ENCODE measurements at places on chromosomes 5 and 9.

- DNase-seq, result no peak
Measured at GRCh38 chr9:99269416-99269815, 47.3 kb downstream of the SEC61B start.

GRCh38 chr9:23492126-23493002, 333.7 kb downstream of the ELAVL2 start:
- DNase-seq, result peak; percentile 45

DNA sequence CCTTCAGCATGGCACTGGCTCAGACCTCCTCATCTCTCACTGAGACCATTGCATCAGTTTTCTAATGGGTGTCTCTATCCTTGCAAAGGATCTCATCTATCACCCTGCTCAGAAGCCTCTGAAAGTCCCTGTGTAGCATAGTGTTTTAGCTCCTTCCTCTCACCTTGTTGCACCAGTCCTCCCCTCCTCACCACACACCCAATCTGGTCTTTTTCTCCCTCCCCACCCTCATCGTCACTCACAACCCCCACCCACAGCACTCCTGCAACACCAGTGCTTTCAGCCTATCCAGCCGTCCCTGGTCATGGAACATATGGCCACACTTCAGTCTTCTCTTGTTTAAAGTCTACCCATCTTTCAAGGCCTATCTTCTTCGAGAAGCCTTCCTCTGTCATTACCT, 74.5 kb downstream of the ANGPTL2 start:
- DNase-seq, result no peak

DNA sequence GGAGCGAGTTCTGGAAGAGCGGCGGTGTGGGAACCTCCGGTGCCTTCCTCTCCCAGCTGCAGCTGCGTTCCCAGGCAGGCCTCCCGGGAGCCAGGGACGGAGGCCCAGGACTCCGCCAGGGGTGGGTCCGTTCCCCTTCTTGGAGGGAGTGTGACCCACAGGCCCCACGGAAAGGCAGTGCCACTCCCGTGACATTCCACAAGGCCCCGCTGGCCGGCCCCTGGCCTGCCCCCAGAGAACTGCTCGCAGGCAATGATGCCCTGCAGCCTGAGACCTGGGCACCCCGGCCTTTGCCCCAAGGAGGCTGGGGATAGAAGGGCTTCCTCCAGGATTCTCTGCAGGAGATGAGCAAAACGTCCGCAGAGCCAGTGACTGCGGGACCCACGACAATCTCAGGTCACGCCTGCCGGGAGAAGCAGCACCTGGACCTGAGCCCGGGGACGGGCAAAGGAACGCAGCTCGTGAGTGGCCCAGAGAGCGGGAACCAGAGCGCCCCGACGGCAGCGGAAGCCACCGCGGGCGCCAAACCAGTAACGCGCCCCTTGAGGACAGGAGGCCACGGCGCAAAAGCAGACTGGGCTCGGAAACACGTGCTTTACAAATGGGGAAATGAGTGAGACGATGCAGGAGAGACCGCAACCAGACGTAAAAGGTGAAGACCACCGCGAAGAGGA, 9.3 kb downstream of the OBP2B start:
- peak; percentile 81 for DNase-seq

- no peak for DNase-seq
Measured at GRCh38 chr5:39450487-39450886, 25.7 kb upstream of the DAB2 start.

- peak; percentile 65 for DNase-seq
Measured at GRCh38 chr5:84382363-84383295, 2.1 kb downstream of the EDIL3 start.

DNA sequence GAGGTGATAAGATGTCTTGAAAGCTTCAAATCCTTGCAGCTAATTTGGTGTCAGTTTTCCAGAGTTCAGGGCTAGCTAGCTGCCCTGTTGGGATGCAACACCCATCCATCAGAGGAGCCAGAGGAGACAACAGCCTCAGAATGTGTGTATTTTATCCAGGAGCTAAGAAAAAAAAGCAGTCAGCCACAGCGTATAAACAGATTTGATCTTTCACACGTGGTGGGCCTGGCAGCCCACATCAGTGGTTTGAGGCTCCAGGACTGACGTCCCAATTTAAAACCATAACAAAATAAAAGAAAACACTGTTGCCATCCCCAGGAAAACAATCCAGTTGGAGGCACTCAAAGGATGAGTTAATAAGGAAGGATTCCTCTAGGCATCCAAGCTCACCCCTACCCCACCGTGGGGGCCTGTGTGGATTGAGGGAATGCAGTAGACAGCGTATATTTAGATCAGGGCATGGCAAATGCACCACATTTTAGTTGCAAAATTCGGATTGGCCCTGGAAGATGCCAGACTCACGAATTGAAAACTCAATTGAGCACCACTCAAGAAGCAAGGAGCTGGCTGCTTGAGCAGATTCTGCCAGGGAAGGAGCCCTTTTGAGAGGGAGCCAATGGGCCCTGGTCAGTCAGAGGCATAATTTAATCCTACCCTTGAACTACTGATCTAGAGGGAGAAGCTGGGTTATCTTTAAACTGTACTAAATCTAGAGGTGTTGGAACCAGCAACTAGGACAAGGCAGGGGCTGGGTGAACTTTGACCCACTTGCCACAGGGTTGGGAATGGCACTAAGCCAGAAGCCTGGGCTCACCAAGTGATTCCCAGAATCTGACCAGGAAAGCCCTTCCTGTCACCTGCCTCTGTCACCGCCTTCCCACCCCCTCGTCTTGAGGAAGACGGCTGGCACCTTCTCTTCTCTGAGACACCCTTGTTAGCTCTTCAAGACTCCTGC, 17.5 kb downstream of the ADRA1B start:
- no peak for DNase-seq

DNA sequence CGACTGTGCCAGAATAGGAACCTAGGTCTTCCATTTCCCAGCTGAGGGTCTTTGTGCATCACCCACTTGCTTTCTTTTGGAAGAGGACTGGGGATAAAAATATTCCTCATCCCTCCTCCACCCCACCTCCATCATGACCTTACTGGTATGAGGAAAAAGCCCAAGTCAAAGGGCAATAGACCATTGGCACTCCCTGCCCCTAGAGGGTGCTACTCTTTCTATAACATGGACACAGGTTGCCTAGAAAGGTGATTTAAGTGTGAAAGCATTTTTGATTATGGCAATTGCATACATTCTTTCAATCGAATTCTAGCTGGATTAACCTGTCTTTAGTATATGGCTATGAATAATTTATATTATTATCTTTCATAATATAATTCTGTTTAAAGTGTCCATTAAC, 22.8 kb upstream of the ZNF618 start:
- DNase-seq, result peak; percentile 47

DNA sequence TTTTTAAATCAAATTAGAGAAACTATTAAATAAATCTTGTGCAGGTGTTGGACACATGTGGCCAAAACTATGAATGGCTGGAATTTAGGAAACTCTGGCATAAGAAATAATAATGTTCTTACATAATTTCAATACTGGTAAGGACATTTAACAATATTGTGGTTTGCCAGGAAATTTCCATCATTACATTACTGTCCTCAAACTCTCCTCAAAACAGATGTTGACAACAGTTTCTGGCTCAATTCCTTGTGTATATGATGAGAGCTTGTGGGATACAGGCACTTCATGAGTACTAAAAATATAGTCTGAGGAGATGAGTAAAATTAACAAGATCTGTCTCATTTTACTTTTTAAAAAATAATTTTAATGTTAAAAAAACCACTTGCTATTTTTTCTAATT, 27.9 kb downstream of the MCTP1 start:
- no peak for DNase-seq

GRCh38 chr9:89901920-89902319, 297.1 kb downstream of the GADD45G start:
- no peak for DNase-seq

DNA sequence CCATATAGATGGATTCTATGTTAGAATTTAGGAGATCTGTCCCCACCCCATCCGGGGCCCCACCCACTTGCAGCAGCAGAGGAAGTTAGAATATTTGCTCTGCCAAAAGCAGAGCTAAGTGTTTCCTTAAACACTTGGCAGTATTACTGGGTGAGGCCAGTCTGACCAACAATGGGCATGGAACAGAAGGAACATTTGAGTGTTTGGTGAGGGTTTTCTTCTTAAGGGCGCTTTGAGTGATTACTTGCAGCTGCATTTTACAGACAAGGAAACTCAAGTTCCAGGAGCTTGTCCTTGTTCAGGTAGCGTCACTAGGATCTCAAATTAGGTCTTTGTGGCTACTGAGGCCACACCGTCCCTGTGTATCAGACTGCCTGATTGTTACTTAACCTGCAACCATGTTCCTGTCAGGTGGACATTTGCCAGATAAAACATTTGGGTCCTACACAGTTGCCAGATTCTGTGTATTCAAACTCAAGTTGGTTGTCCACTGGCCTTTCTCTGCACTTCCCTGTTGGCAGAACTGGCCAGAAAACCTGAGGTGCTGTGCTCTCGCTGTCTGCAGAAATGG, 59.3 kb downstream of the SLC46A2 start:
- peak; percentile 62 for DNase-seq

DNA sequence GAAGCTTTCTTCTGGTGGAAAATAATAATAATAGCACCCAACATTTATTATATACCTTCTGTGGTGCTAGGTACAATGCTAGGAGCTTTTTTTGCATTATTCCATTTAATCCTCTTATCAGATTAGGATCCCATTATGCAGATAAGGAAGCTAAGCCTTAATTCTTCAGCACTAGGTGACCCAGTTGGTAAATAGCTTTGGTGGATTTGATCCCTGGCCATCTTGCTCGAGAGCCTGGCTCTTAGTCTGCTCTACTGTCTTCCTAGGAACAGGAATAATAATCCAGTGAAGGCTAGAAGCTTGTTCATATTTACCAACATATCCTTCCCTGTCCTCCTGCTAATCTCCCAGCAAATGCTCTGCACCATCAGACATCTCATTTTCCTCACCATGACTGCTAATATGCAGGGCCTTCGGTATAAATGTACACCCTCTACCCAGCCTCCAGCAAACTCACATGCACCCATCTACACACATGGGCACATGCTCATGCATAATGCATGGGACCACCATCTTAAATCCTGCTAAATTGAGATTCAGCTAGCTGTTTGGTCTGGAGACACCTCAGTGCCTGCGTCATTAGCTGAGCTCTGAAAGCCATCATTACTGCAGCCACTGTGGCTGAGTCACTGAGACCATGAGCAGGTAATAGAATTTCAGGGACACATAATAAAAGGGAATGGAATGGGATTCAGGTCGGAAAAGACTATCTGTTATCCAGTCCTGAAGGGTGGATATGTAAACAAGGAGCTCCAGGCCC, 87.5 kb downstream of the TRIM32 start:
- no peak for DNase-seq

DNA sequence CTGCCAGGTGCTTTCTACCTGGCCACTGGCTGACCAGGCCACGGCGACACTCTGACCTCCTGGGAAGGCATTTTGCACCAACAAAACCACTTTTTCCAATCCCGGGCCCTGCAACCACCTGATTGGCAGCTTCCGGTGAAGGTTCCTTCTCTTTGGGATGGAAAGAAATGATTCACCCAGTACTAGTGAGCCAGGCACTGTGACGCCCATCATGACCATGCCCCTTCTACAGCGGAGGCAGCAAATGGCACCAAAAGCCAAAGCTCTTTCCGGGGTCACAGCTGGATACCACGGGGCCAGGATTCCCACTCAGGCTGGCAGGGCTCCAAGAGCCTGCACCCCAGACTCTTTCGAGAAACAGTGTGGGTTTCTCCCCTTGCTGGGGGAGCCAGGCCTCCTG, 4.7 kb downstream of the NOTCH1 start:
- no peak for DNase-seq

DNA sequence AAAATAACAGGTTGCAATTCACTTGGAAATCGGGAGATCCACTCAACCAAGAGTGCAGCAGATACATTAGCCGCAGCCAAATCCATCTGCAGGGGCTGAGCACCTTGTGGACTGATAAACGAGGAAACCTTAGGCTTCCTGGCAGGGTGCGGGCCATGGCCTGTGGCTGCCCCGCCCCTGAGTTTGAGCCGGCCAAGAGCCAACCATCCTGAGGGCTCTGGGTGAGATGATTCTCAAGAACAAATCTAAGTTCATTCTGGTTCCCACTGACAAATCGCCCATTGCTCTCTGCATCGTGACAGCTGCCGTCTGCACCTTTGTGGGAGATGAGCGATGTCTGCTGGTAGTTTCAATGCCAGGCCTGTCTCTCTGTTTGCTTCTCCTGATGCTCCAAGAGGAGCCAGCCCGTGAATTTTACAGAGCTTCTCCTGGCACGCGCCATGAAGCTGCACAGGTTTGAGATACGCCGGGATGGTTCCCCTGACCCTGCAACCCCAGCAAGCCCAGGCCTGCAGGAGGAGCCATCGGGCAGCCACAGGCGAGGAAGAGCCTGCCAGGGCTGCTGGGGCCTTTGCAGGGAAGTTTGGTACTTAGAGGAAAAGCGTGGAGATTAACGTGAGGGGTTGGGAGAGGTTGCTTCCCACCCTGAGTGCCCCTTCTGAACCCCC, 154.0 kb downstream of the OLFM1 start:
- DNase-seq, result peak; percentile 9

GRCh38 chr5:53965459-53965858, 344.9 kb downstream of the ARL15 start:
- DNase-seq, result no peak

GRCh38 chr9:37953206-37953774, 49.4 kb upstream of the SLC25A51 start:
- DNase-seq, result no peak

DNA sequence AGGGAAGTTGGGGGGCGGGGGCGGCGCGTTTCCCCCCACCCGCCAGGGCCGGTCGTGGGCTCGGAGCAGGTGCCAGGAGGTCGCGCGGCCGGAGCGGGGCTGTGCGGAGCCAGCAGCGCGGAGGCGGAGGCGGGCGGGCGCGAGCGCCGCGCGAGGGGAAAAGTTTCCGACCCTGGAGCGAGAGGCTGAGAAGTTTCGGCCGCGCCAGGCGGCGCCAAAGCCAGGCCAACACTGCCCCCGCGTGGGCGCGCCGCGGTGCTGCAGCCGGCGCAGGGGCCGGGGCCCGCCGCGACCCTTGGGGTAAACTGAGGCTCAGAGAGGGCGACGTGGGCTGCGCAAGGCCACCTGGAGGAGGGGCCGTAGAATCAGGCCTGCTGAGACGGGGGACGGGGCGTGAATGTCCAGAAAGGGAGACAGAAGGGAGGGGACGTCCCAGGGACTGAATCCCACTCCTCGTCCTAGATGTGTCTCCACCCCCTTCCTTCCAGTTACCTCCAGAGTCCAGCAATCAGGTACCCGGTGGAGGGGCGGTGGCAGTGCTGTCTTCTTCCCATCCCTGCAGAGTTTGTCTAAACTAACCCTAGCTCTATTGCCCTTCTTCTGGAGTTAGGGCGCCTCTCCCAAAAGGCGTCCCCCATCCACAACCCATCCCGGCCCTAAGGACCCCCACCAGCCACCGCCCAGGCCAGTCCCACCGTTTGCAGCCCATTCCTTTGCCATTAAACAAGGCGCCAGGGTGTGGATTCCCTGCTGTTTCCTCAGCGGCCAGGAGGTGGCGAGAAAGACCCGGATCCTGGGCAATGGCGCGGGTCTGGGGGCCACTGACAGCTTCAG, 10.2 kb downstream of the C9orf50 start:
- DNase-seq, result peak; percentile 81

DNA sequence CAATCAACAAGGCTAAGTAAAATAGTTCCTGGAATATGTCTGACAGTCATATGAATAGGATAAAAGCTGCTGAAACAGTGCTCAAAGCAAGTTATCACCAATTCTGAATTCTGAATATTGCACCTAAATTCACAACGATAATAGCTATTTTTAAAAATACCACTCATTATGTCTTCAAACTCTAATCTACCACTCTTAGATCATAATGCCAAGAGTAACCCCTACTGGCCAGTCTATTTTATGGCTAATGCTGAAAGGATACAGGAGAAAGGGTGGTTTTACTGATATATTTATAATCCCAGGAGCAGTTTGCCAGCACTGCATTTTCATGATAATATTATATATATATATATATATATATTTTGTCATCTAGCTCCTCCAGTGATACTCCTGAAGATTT, 232.8 kb downstream of the PDE4D start:
- peak; percentile 78 for DNase-seq

- peak; percentile 15 for DNase-seq
Measured at GRCh38 chr5:89729623-89730301, 679.8 kb downstream of the CETN3 start.

Measured in hematopoietic multipotent progenitor cell treated with erythropoietin and hydrocortisone succinate and interleukin-3 and kit ligand, for 4 days (in vitro differentiated cells).